ENCODE measurements at places on chromosomes 1 and 21. TPM values are rescaled to one million over a fixed set of nuclear protein-coding genes. Genes with fewer than 3 reads are reported as not detected.

CELA3A gene
- total RNA-seq: not detected

SLFNL1 gene
- total RNA-seq: 0.09 TPM

CFAP141 gene
- not detected for total RNA-seq

DNA sequence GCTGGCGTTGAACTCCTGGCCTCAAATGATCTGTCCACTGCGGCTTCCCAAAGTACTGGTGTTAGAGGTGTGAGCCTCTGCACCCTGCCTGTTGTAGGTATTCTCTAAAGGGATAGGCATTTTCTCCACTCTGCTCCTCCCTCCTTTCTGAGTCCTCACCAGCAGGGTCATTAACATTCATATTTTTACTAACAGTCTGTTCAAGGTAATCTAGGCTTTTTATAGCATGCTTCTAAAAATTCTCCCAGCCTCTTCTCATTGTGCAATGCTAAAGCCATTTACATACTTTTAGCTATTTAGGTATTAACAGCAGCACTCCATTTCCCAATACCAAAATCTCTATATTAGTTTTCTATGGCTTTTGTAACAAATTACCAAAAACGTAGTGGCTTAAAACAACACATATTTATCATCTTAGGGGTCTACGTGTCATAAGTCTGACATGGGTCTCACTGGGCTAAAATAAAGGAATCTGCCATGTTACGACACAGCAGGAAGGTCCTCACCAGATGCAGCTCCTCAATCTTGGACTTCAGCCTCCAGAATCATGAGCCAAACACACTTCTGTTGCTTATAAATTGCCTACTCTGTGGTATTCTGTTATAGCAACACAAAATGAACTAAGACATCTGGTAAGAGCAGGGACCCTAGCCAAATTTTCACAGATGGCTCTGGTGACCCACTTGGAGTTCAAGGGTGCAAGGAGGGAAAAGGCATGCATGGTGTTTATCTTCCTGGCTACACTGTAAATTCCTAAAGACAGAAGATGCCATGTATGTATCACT is 2.9 kb upstream of the SLC2A7 start:
- DNase-seq: no peak

GRCh38 chr1:158008630-158009029 is 15.2 kb downstream of the KIRREL1 start:
- no peak for DNase-seq

DNA sequence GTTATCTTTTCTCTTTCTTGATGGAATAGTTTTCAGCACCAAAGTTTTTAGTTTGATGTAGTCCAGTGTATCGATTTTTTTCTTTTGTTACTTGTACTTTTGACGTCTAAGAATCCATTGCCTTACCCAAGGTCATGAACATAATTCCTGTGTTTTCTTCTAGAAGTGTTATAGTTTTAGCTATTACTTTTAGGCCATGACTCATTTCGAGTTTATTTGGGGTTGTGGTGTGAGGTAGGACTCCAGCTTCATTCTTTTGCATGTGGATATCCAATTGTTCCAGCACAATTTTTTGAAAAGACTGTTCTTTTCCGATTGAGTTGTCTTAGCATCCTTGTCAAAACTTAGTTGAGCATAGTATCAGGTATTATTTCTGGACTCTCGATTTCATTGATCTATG is 79.4 kb upstream of the SELENON start:
- no peak for DNase-seq

All from CD8-positive, alpha-beta memory T cell (primary cell).